ENCODE measurements at places on chromosomes 5 and 9.
A peak's percentile ranks its signal among the peaks of the same experiment; 100 is the strongest.

DNA sequence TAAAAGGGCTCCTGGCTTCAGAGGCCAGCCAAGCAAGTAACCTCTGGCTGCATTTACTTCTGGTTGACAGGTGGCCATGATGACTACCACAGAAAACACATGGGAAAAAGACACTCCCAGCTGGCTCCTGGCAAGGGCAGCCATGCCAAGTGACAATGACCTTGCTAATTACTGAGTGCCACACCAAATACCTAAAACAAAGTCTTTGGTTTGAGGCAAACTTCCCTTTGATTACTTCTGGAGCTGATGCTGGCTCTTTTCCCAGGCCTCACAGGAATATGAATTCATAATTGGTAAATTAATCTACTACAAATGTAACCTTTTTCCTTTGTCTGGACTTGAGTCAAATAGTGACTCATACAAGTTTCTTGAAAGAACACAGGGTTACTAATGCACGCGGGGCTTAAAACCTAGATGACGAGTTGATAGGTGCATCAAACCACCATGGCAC lies 61.0 kb downstream of the LPAR1 start:
- ATAC-seq: no peak

DNA sequence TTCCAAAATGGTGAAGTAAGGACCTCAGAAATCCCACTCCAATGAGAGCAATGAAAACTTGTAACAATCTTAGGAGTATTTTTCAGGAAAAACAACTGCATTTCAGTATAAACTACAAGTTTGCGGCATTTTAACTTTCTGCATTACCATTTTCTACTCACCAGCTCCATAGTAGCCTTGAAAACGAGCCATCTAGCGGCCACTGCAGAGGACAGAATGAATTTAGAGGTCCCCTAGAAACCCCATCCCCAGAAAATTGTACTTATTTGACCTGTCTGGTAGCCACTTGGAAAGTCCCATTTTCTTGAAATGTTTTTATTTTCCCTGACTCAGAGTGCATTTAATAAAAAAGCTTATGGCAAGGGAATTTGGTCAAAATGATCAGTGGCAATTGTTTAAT lies 205.4 kb upstream of the ITGA1 start:
- ATAC-seq: no peak

DNA sequence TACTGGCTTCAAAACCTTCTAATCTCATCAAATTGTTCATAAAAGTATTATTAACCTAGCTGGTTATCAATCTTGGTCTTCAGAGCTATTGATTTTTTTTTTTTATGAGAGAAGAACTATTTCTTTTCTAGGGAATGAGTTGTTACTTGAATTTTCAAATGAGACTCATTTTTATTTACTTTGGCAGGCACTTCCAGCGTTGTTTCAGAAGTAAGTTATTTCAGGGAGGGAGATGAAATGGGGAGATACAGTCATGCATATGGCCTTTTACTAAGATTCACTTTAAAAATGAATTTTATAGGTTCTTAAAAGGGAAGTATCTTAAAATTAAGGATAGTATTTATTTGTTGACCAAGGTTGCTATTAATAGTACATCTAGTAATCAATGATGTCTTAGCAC lies 129.6 kb downstream of the IZUMO3 start:
- ATAC-seq: no peak

- ATAC-seq: no peak
Observed at GRCh38 chr5:144698484-144698883, 527.8 kb downstream of the KCTD16 start.

DNA sequence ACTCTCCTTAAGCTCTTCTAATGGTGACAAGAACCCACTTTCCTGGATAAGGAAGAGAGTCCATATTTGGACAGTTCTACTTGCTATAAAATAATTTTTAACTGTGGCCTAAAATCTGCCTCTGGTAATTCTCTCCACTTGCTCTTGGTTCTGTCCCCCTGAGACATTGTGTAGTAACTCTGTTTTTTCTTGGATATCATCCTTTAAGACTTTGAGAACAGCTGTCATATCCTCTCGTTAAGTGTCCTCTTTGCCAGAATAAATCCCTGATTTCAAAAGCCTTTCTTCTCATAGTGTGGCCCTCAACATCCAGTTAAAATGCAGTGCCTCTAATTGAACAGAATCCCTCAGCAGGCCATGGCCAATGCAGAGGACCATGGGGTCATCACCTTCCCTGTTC lies 101.5 kb downstream of the ARHGEF28 start:
- ATAC-seq: no peak

- ATAC-seq: no peak
Observed at GRCh38 chr5:141441571-141442170, 11.4 kb downstream of the PCDHGA12 start.

GRCh38 chr5:24264547-24264946 lies 380.2 kb downstream of the CDH10 start:
- no peak for ATAC-seq

- peak; percentile 65 for ATAC-seq
Observed at GRCh38 chr5:142611154-142611553, 74.7 kb downstream of the FGF1 start.

- no peak for ATAC-seq
Observed at GRCh38 chr9:17160327-17160726, 25.5 kb downstream of the CNTLN start.

GRCh38 chr5:33068786-33069185 lies 357.7 kb downstream of the NPR3 start:
- ATAC-seq: no peak

- no peak for ATAC-seq
Observed at GRCh38 chr5:37834542-37835379, 5.1 kb downstream of the GDNF start.

- no peak for ATAC-seq
Observed at GRCh38 chr5:159211729-159212174, 2.4 kb upstream of the RNF145 start.

DNA sequence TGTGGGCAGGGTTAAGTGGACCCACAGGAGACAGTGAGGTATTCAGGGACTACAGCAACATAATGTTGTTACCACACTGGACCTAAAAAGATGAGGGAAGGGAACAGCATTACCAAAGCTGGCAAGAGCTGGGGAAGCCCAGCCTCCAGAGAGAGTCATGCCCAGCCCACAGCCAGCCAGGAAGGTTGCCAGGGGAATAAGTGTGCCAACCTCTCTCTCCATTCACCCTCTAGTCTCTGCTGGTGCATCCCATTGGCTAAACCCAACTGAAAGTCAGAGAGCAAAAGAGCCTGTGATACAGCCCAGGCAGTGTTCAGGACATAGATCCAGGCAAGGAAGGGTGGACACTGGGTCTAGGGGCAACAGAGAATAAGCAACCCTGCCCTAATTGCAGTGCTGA lies 35.8 kb upstream of the AFAP1L1 start:
- no peak for ATAC-seq

DNA sequence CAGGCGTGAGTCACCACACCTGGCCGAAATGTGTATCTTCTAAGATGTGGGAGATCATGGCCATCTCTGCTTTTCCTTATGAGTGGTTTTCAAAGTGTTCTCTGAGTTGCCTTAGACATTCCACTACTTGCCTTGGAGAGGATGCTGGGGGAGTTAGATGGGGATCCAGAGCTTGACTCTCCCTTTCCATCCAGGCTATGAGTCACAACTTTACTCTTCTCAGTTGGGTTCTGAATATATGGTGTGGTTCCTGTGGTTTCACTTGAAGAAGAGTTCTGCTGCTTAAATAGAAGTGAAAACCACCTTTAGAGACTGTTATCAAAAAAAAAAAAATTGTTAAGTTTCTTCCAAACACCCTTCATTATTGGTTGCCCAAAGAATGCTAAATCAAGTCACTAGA lies 217.6 kb downstream of the ZNF608 start:
- ATAC-seq: peak; percentile 42

DNA sequence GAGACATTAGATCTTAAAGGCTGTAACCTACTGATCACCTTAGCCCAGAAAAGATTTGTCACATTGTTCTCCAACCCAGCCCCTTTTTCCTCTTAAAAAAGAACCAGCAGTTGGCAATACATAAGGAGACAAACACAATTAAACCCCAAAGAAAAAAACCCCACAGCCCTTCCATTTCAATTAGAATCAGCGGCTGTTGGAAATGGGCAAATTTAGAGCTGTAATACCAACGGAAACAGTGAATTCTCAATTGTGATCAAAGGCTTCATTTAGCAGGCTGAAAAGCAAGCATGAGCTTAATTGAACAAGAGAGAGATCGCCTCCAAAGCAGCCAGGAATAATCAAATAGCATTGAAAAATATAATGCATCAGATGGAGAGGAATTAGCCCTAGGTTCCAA lies 153.6 kb downstream of the FAM114A2 start:
- no peak for ATAC-seq

DNA sequence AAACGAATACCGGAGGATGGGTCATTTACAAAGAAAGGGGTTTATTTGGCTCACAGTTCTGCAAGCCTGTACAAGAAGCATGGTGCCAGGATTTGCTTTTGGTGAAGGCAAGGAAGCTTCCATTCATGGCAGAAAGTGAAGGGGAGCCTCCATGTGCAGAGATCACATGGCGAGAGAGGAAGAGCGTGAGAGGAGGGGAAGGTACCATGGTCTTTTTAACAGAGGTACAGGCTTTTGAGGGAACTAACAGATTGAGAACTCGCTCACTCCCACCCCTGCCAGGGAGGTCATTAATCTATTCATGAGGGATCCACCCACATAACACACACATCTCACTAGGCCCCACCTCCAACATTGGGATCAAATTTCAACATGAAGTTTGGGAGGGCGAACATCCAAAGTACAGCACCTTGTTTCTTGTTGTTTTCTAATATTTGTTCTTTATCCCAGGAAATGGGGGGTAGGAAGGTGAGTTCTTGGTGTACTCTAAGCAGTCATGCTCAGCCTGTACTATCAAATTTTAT lies 18.5 kb downstream of the TMC1 start:
- no peak for ATAC-seq

GRCh38 chr5:165538065-165538464 lies 2032.6 kb downstream of the MAT2B start:
- ATAC-seq: no peak

GRCh38 chr5:58452566-58453258 lies 7.2 kb downstream of the PLK2 start:
- ATAC-seq: no peak

DNA sequence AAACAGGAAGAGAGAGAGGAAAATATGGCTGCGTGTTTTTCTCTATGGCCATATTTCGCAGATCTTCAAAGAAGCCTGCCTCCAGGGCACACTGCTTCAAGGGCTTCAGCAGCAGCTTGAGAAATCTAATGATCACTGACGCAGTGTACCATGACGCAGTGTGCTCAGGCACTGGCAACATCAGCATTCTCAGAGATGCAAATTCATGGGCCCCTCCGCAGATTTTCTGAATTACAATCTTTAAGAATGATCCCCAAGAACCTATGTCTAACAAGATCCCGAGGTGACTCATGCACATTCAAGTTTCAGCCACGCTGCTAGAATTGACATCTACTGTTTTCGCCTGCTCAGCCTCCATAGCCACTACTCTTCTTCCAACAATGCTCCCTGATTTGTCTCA lies 143.9 kb upstream of the ZNF366 start:
- ATAC-seq: no peak

- ATAC-seq: no peak
Observed at GRCh38 chr5:55915783-55916182, 64.6 kb downstream of the IL31RA start.

DNA sequence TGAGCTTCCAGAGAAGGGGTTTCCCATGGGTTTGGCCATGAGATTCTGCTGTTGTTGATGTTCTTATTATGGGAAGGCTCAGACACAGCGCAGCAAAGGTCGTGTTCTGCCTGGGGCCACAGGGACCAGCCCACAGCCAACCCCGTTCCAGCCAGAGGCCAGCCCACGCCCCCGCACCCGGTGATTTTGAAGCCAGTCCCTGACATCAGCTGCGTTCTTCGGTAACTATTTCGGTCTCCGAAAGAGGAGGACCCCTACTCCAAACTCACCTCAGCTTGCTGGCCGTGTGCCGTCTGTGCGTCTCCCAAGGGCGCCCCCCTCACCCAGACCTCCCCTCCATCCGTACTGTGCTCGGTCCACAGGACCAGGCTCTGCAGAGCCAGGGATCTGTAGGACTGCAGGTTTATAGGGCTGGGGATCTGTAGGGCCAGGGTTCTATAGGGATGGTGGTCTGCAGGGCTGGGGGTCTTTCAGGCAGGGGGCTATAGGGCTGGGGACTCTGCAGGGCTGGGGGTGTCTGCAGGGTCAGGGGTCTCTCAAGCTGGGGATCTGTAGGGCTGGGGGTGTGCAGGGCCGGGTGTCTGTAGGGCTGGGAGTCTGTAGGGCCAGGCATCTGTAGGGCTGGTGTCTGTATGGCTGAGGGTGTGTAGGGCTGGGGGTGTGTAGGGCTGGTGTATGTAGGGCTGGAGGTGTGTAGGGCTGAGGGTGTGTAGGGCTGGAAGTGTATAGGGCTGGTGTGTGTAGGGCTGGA lies 11.8 kb downstream of the COL5A1 start:
- ATAC-seq: no peak

GRCh38 chr5:57033103-57033502 lies 81.2 kb upstream of the MIER3 start:
- ATAC-seq: no peak

DNA sequence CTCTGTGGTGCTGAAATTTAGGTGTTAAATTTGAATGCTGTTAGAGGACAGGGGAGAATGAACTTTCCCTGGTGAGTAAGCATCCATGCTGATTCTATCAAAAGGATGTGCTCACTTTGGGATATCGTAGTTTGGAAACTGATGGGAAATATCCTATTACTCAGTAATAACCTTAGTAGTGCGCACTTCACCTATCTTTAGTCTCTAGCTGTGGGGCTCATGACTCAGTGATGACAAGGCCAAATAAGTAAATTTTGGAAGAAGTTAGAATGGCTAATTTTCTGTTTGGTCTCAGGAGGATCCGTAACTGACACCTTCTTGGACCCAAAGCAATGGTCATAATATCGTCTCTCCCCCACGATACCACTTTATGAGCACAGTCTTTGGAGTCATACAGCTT lies 448.4 kb downstream of the PSAT1 start:
- ATAC-seq: no peak

DNA sequence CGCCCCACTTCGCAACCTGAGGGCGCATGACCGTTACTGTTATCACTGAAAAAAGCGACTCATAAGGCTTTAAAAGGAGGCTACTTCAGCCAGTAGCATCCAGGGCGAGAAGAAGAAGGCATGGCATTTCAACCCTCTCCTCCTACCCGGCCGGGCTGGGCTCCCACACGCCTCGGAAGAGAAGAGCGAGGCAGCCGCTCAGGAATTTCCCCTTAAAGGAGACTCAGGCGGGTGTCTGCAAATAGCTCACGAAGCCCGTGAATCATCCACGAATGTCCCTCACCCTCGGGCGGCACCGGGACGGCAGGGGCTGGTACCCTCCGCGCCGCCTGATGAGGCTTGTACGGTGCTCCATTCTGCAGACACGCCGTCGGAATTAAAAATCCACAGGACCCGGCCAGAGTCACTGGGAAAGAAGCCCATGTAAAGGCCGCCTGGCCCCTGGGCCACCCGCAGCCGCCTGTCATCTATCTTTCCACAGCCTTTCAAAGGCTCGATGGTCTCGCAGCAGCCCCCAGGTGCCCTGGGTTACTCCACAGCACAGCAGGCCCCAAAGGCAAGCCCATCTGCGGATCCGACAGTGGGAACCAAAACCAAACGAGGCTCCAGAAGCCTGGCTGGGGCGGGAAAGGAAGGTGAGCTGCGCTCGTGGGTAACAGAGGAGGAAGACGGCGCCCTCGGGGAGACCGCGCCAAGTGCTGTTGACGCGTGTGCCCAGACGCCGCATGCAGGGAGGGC lies 11.8 kb downstream of the SLC12A7 start:
- no peak for ATAC-seq
